ENCODE measurements at places on chromosomes 2 and 18.

DNA sequence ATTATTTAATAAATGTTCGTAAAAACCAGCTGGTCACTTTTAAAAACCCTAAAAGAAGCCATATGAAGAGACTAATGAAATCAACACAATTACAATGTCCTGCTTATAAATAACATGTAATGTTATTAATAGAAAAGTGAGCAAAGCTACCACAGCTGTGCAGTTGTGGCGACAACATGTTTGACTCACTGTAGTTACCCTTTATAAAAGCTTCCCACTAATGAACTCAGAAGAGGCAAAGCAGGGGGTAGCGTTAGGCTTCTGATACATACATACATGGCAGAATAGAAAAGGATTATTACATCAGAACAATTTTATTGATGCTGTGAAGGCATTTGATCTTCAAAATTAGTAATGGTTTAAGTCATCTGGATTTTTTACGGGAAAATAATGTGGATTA is 219.7 kb downstream of the SLC4A10 start:
- DNase-seq = no peak

- DNase-seq = no peak
Observed at GRCh38 chr2:222876947-222877346, 16.1 kb downstream of the ACSL3 start.

DNA sequence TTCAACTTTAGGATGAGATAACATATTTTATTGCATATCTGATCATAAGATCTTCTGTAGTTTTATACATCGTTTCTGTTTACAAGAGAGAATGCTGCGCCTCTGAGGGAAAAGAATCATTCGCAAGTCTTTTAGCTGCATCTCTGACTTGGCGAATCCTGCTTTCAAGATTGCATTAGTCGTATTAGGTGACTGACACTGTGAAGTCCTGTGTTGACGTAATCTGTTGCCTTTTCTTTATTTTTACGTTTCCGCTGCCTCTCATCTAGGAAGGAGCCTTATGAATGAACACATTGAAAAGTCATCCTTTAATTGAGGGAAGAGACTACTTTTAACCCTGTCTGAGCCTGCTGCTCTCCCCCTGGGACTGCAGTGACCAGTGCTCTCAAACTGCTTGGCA is 101.5 kb downstream of the LDLRAD4 start:
- DNase-seq = no peak

DNA sequence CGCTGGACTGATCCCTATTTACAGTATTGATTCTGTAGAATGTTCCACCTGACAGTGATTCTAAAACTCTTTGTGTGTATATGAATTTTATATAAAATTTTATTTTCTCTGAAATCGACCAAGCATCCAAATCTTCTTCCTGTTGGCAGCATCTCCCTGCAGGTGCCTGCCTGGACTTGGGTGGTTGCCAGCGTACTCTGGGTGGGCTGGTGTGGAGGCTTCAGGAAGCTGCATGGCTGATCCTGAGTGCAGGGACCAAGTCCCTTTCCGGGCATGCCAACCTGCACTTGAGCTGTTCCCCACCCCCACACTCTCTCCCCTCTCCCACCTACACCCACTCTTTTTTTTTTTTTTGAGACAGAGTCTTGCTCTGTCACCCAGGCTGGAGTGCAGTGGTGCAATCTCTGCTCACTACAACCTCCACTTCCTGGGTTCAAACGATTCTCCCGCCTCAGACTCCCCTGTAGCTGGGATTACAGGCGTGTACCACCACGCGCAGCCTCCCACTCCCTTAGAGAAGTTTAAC is 53.2 kb upstream of the ALKAL2 start:
- no peak for DNase-seq

DNA sequence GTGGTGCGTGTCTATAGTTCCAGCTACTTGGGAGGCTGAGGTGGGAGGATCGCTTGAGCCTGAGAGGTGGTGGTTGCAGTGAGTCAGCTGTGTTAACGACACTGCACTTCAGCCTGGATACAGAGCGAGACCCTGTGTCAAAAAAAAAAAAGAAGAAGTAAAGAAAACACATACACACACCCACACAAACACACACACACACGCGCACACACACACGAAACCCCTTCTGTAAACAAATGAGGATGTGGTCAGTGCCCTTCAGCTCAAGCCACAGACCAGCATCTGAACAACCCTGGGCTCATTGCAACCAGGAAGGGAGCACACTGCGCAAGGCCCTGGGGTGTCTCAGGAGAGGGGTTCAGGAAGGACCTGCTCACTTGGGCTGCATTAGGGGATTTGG is 47.9 kb upstream of the KCNF1 start:
- peak; percentile 75 for DNase-seq

DNA sequence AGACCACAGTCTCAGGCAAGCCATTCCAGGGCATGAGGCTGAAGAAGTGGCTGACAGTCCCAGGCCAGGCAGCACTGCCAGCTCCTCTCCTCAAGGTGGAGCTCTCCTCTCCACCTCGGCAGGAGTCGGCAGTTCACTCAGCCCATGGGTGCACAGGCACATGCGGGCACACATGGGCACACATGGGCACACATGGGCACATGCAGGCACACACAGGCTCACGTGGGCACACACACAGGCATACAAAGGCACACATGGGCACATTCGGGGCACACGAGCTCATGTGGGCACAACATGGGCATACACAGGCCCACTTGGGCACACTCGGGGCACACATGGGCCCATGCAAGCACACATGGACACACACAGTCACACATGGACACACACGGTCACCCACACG is 65.3 kb upstream of the TAF1B start:
- DNase-seq = no peak

DNA sequence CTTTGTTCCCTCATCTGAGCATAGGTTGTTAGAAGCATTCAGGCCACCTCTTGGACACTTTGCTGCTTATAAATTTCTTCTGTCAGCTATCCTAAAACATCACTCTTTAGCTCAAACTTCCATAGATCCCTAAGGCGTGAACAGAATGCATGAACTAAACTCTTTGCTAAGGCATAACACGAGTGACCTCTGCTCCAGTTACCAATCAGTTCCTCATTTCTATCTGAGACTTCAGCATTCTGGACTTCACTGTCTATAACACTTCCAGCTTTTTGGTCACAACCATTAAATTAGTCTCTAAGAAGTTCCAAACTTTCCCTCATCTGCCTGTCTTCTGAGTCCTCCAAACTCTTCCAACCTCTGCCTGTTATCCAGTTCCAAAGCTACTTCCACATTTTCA is 8.3 kb upstream of the VWA3B start:
- no peak for DNase-seq

- no peak for DNase-seq
Observed at GRCh38 chr2:160720098-160720497, 226.5 kb upstream of the RBMS1 start.

DNA sequence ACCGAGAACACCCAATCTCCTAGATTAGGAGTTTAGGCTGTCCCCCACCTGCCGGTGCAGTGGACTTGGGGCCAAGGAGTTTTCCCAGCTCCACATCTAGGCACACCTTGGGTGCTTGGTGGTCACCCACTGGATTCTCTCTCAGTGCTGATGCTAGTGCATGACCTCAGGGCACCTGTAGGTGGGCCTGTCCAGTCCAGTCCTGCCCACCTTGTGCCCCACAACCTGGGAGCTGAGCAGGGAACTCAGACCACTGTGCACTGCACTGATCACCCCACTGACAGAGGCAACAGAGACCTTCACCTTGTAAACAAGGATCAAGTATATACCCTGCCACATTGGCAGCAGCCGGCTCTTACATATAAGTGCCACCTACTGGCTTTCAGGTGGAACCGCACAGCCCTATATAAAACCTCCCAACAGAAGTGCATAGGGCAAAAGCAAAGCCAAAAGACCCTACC is 12.7 kb upstream of the CDH19 start:
- DNase-seq = no peak

- no peak for DNase-seq
Observed at GRCh38 chr2:241577413-241578122, 19.0 kb downstream of the BOK start.

DNA sequence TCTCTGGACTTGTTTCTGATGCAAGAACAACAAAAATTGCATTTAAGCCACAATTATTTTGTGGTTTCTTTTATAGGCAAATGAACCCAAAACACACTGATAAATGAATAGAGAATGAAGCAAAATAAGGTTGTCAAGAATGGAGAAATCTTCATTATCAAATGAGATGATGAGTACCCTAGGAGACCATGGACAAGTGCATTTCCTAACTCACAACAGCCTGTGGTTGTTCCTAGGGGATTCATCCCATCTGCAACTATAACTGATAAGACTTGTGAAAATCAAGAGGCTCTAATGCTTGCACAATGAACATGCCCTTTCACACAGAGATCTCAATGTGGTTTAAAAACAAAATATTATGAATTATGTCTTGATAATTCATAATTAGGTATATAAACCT is 159.9 kb downstream of the PDE1A start:
- DNase-seq = no peak

GRCh38 chr2:129191530-129191929 is 787.9 kb upstream of the RAB6C start:
- no peak for DNase-seq

GRCh38 chr2:216789081-216789480 is 70.8 kb downstream of the TNP1 start:
- no peak for DNase-seq

- no peak for DNase-seq
Observed at GRCh38 chr2:239208465-239209180, 192.2 kb downstream of the HDAC4 start.

DNA sequence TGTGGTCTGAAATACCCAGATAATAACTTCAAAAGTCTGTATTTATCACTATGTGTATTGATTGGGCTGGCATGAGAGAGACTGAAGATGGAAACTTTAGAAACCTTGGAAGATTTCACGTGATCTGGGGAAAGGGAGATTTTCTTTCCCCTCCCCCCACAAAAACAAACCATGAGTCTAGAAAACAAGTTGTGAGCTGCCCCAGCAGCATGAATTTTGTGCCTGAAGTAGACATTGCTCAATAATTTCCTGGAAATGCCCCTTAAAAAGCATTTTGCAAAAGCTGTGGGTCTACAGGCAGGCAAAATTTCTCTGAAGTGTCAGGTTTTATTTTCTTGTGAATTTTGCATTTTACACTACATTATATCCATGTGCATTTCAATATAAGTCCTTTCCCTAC is 101.8 kb downstream of the ETAA1 start:
- no peak for DNase-seq
